Activated CD4-positive, alpha-beta T cell treated with anti-CD3 and anti-CD28 coated beads, Interleukin-2, amount 50 U/mL, for 24 hours (primary cell): ENCODE measurements at places on chromosomes 5 and 9.
A peak's percentile ranks its signal among the peaks of the same experiment; 100 is the strongest.

DNA sequence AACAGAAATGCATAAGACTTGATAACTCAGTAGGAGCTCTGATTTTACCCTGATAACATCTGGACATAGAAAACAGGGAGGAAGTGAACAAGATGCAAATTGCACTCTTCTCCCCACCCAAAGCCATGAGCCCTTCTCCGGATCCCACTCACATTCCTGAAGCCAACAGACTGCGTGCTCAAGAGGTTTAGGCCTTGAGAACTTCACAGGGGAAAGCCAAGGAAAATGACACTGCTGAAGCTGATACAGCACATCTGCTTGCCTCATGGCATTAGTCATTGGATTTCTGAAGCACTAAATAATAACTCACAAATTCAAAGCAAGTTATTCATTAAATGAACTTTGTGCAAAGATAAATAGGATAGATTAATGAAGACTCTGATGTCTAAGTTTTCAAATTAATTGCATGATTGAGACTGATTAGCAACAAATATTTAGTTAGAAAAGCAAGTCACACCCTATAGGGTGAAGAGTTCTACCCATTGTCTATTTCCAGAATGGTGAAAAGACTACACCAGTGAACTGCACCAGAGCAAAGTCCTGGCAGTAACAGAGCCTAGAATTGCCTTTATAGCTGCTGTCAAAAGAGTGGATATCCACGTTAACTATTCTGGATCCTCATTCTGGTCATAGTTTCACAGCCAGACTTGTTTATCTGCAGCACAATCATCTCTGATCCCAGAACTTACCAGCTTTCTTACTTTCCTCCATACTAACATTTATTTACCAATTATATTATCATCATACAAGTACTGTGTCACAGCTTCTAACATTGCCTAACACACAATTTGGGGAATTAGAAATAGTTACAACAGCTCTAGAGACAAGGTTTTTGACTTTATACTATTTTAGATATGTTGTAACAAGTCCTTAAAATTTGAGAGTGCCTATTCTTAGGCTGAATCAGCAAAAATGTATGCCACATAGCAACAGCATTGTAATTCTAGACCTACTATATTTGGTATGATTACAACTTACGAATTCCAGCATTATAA lies 432.1 kb upstream of the RGMB start:
- DNase-seq = no peak

- no peak for DNase-seq
Observed at GRCh38 chr5:35881758-35882157, 25.1 kb downstream of the IL7R start.

GRCh38 chr5:54317511-54318260 lies 7.3 kb upstream of the ARL15 start:
- no peak for DNase-seq

DNA sequence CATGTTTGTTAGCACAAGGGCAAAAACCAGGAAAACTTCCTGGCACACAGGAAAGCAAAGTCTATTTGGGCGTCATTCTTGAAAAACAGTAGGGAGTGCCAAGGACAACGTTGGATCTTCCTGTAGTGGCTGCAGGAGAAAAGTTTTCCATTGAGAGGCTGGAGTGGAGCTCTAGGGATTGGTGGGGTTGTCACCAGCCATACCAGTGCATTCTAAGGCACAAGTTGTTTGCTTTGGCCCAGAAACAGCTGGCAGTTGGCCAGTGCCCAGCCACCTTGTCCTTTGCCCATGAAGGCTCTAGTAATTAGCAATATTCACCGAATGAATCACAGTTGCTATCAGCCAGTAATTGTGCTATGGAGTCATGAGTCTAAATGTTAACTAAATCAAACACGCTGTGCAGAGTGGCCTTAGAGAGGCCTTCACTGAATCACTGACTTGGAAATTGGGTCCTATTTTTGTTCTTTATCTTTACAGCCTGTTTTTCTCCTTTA lies 26.4 kb downstream of the TNFSF15 start:
- no peak for DNase-seq

GRCh38 chr9:92760494-92760893 lies 4.1 kb downstream of the BICD2 start:
- no peak for DNase-seq

- DNase-seq = no peak
Observed at GRCh38 chr5:102545175-102545574, 46.4 kb upstream of the SLCO6A1 start.

DNA sequence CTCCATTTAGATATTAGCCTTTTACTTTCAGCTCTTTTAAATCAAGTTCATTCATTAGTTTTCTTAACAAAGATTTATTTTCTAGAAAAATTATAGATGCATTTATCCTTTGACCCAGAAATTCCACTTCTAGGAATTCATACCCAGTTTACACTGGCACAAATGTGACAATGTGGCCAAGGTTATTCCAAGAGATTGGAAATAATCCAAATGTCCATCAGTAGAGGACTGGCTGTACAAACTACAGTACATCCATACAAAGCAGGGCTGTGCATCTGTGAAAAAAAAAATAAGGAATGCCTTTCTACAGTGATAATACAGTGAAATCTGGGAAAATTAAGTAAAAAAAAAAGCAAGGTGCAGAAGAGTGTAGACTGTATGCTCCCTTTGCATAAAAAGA lies 149.2 kb downstream of the GABBR2 start:
- DNase-seq = no peak

DNA sequence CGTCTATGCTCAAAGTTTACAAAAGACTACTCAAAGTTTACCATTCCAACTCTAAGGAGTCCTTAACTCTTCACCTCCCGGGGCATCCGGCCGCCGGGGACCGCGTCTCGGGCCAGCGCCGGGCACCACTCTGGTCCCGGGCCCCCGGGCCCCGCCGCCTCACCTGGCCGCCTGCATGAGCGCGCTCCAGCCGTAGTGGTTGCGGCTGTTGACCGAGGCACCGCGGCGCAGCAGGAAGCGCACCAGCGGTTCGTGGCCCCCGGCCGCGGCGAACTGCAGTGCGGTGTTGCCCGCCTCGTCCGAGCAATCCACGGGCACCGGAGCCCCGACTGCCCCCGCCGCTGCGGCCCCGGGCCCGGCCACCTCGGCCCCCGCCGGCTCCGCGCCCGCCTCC lies 388 bp downstream of the ANKS6 start:
- no peak for DNase-seq

GRCh38 chr5:109324931-109325330 lies 84.8 kb downstream of the PJA2 start:
- DNase-seq = no peak

DNA sequence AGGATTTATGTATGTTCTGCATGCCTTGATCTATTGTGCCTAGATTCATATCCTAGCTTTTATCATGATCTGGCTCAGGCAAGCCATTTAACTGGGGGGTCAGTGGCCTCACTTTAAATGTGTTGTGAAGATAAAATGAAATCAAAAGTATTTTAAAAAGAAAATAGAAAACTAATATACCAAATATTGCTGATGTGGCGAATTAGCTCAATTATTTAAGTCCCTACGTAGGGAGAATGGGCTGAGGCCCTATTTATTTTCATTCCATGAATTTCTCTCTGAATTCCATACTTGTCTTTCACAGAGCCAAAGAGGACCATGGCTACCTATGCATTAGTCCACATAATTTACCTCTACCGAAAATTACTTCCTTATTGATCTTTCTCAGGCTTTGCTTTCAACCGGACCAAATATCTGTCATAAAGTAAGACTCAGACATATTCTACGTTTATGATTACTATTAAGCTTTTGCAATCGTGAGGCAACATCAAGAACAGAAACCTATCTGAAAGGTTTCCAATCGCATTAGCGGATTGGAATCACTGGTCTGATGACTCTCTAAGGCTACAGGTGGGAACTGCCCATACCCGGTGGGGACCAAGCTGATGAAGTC lies 1.7 kb downstream of the MBLAC2 start:
- no peak for DNase-seq

DNA sequence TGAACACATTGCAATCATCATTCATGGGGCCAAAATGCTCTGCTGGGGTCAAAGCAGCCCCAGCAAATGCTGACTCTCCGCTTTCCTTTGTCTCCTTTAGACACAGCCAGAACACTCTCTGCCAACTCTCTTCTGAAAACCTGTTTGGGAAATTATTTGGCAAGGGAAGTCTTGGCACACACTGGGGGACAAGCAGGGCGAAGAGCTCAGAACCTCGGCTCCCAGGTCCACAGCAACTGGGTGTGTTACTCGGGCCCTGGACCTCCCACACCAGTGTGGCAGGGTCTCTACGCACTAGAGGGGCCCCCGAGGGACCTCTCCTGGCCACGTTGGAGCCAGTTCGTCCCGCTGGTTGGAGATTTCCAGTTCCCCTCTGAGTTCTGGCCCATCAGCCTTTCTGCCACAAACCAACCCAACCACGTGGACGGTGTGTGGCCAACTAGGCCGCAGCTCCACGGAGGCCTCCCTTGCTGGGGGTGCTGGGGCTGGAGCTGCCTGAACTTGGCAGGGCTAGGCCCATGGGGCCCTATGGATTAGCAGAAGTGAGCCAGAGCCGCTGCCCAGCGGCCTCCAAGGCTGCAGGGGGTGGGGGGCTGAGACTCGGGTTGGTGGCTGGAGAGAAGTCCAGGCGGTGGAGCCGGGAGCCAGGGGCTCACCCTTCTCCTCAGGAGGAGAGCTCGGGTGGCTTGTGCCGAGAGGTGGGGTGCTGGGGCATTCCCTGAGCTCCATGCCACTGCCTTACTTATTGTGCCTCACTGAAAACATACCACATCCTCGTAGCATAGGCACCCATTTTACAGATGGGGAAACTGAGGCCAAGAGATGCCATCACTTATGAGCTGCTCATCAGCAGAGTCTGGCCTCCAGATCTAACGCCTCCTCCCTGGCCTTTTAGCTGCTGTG lies 46.8 kb upstream of the RNU6ATAC start:
- no peak for DNase-seq

GRCh38 chr5:58818465-58818864 lies 235.6 kb downstream of the RAB3C start:
- DNase-seq = no peak

DNA sequence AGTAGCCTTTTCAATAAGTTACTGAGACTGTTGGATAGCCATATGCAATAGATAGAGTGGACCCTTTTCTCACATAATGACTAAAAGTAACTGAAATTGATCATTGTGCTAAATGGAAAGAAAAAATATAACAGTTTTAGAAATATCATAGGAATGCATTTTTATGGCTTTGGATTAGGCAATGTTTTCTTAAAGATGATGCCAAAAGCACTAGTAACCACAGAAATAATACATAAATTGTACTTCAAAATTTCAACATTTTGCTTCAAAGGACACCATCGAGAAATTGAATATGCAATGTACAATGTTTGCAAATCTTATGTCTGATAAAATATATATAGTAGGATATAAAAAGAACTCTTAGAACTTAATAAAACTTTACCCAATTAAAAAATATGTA lies 1267.5 kb upstream of the CDH9 start:
- no peak for DNase-seq

- DNase-seq = peak; percentile 46
Observed at GRCh38 chr9:132800038-132800648, 77.9 kb downstream of the AK8 start.

DNA sequence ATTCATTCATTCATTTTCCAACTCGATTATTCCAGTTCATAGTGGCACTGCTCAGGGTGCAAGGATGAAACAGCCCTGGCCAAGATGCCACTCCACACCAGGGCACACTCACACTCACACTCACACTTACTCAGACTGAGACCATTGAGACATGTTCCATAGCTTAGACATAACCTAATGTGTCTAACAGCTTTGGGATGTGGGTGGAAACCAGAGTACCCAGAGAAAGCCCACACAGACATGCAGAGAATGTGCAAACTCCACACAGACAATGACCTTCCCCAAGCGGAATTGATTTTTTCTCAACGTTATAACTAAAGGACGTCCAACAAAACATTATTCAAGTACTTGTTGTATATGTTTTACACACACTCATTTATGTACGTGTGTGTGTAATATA lies 1363.5 kb downstream of the EFNA5 start:
- no peak for DNase-seq

- no peak for DNase-seq
Observed at GRCh38 chr5:172830876-172831662, 3.0 kb upstream of the ERGIC1 start.

DNA sequence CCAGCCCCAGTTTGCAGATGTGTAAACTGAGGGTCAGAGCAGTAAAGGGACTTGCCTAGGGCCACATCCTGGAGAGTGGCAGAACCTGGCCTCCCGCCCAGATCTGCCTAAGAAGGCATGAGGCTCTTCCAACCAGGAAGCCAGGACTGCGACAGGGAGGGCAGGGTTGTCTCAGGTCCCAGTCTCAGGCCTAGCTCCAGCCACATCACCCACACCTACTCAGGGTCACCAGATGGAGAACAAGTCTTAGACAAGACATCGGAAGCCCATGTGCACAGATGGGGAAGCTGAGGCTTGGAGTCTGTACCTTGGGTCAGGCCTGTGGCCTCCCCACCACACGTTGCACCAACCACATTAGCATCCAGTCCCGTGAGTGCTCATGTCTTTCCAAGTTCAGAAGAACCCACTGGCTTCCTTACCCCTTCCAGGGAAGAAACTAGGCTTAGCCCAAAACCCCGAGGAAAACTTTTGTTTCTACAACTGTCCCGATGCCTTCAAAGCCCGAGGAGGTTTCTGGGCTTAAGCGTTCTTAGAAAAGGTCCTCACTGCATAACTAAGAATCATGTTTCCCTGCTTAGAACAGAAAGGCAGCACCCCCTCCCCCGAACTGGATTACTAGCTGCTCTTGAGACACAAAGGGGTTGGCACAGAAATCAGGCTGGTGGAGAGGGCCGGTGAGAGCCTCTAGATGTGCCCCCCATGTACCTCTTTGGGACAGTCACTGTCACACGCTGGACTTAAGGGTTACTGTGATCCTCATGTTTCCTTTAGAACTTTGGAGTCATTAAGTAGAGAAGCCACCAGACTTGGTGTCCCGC lies 2.2 kb downstream of the FAM78A start:
- no peak for DNase-seq

GRCh38 chr5:179379321-179379890 lies 34.1 kb upstream of the ADAMTS2 start:
- DNase-seq = no peak

DNA sequence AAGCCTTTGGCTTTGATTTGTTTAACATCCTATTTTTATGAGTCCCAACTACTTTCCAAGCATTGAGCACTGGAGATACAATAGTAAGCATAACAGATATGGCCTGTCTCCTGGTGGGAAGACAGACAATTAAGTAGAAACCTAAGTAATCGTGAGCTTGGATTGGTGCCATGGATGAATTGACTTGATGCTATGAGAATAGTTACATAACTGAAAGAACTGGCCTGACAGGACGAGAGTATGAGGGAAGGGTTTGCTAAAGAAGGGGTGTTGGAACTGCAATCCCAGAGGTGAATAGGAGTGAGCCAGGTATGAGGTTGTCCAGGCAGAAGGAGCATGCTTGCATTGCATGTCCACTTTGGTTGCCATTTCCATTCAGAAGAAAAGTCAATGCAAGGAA lies 52.4 kb downstream of the GPR21 start:
- no peak for DNase-seq

DNA sequence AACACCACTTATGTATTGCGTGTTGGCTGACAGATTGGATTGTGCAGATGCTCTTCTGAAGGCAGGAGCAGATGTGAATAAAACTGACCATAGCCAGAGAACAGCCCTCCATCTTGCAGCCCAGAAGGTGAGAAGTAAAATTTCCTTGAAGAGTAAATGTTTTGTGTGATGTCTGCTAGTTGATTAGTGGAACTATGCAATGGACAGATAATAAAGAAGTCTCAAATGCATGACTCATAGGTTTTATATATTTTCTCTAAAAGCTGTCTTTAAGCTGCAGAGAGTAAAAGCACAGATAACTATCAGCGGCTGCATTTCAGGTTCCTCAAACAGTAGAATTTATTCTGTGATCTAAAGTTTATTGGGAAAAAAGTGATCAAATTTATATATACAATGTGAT lies 27.4 kb downstream of the INVS start:
- DNase-seq = no peak
